Progenitor cell of endocrine pancreas (in vitro differentiated cells): ENCODE measurements at places on chromosomes 2 and 18. TPM values are rescaled to one million over a fixed set of nuclear protein-coding genes. Genes with fewer than 3 reads are reported as not detected.

DNA sequence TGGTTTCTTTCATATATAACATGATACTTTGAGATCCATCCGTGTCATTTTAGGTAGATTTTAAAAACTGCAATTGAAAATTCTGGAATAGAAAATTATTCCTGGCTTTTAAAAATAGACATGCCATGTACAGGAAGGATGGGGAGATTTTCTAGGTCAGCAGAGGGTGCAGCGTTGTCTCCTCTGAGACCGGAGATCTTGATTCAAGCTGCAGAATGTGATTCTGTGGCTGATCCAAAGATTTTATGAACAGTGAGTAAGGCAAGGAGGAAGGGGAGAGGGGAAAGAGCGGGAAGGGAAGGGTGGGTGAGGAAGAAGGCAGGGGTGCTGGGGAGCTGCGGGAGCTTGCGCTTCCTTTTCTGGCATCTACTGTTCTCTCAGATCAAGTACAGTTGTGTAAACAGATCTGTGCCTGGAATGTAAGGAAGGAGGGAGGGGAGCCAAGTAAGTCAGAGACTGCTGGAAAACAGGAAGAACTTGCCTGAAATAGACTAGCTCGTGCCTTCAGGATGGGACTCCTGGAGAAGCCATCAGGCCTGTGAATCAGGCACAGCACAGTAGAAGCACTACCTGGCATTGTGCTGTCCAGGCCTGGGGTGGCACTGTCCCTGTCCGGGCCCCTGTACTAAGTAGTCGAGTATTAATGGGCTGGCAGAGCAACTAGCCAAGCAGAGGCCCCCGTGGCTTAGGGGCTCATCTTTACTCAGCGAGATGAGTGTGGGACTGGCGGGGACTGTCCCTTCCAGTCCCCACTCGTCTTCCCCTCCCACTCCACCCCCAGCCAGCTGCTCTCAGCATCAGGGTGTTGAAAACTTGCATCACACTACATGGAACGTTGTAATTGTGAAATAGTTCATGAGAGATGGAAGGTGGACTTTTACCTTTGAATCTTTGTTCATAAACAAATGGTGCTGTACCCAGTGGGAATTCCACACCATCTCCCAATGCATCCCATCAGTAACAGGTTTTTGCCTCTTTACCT lies 163.5 kb downstream of the UXS1 start:
- no peak overlapping the region for H3K27ac ChIP-seq
- H3K4me3 ChIP-seq, result no peak overlapping the region
- no peaks in the 10 kb centered on the region for H3K27me3 ChIP-seq
- H3K4me1 ChIP-seq, result peaks cover 5% of the 10 kb centered on the region

GRCh38 chr2:134583462-134583861 lies 135.3 kb downstream of the TMEM163 start:
- peaks cover 4% of the 10 kb centered on the region for H3K27me3 ChIP-seq
- H3K36me3 ChIP-seq, result no peaks in the 10 kb centered on the region
- no peak overlapping the region for H3K27ac ChIP-seq
- H3K4me1 ChIP-seq, result no peaks in the 10 kb centered on the region

DNA sequence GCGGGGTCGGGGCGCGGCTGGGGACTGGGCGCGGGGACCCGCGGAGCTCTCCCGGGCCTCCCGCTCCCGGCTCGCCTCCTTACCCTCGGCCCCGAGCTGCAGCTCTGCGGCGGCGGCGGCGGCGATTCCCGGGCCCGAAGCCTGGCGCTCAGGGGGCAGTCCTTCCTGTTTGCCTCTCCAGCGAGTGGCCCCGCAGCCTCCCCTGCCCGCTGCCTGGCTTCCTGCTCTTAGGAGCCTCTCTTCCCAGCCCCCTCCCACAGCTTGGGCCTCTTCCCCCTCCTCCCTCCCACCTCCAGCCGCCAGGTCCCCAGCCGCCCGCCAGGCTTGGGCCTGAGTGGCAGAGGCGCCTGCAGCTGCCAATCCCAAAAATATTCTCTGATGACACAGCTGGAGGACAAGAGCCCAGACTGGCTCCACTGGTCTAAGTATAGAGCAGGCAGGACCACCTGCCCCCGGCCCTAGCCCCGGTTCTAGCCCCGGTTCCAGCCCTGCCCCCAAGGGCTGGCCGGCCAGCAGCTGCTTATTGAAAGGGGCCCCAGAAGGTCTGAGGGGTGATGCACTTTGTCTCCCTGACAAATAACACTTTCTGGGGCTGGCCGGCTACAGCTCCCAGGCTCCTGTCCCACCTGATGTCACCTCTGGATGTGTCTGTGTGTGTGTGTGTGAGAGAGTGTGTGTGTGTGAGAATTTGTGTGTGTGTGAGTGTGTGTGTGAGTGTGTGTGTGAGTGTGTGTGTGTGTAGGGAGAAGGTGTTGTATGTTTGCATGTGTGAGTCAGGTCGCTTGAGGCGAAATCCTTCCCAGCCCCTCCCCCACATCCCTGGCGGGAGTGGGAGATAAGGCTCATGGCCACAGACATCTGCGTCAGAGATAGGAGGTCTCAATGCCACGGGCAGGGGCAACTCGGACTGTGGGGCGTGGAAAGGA lies at the start of gene OBSL1:
OBSL1 (minus strand) TSS at position 229 of the 926 bp plus-strand sequence. CDS start 307 bp downstream, outside the sequence.
- H3K27me3 ChIP-seq, result peaks cover 5% of the 10 kb centered on the region
- peak within 1 kb of the TSS; percentile 96 for H3K27ac ChIP-seq
- DNase-seq, result peak; percentile 77
- H3K36me3 ChIP-seq, result peaks cover 9% of the 10 kb centered on the region
- peak within 1 kb of the TSS; percentile 67 for H3K4me3 ChIP-seq
- peaks cover 21% of the 10 kb centered on the region for H3K4me1 ChIP-seq

DNA sequence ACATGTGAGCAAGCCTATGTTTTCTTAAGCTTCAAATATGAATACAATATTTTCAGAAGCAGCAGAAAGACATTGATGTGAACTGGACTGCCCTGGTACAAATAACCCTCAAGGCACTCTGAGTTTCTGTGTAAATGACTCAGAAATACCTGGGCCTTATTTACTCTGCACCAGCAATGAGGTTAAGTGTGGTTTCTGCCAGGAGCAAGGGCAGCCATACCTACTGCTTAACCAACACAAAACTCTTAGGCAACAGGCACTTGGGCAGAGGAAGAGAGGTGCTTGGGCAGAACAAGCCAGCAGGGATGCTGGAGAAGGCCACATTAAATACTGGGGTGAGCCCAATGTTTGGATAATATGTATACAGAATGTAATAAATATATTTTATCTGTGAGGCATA lies 29.4 kb upstream of the ARL5A start:
- H3K27me3 ChIP-seq, result no peaks in the 10 kb centered on the region
- DNase-seq, result no peak
- H3K27ac ChIP-seq, result no peak overlapping the region
- peaks cover 10% of the 10 kb centered on the region for H3K4me1 ChIP-seq

- no peak overlapping the region for H3K4me3 ChIP-seq
- H3K27me3 ChIP-seq, result no peaks in the 10 kb centered on the region
- DNase-seq, result no peak
Observed at GRCh38 chr2:25490217-25490616, 148.5 kb upstream of the DNMT3A start.

- peaks cover 4% of the 10 kb centered on the region for H3K27me3 ChIP-seq
- DNase-seq, result no peak
- H3K4me3 ChIP-seq, result no peak overlapping the region
Observed at GRCh38 chr2:2726163-2726562, 395.1 kb upstream of the MYT1L start.

- H3K27me3 ChIP-seq, result no peaks in the 10 kb centered on the region
- H3K4me1 ChIP-seq, result no peaks in the 10 kb centered on the region
- no peak for DNase-seq
Observed at GRCh38 chr2:157725846-157726245, 97.2 kb upstream of the ACVR1C start.

DNA sequence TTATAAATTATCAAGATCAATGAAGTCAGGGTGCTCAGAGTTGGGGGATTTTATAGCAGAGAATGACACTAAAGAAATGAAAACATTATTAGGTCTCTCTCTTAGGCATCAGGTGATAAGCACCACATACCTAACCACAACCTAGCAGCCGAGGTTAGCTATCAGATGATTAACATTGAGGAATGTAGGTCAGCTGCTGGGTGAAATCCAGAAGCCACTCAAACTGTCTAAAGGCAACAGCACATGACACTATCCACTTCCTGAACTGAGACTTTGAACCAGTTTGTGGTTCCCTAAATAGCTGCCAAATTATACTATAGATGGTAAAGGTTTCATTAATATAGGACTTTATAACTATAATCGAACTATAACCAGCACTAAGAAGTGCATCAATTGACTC lies 4.7 kb downstream of the EPG5 start:
- no peak overlapping the region for H3K4me3 ChIP-seq
- H3K27ac ChIP-seq, result no peak overlapping the region
- DNase-seq, result no peak
- peaks cover 4% of the 10 kb centered on the region for H3K4me1 ChIP-seq
- H3K36me3 ChIP-seq, result peaks cover 8% of the 10 kb centered on the region

The CDH20 gene
- 0.33 and 0.65 TPM in 2 replicates for total RNA-seq

The LIPG gene
- 34.1 and 34.4 TPM in 2 replicates for total RNA-seq

The ANKRD36 gene
- 44.5 and 46.1 TPM in 2 replicates for total RNA-seq

The PMAIP1 gene
- 4.6 and 4.9 TPM in 2 replicates for total RNA-seq
